ENCODE measurements at places on chromosomes 3 and 15.

DNA sequence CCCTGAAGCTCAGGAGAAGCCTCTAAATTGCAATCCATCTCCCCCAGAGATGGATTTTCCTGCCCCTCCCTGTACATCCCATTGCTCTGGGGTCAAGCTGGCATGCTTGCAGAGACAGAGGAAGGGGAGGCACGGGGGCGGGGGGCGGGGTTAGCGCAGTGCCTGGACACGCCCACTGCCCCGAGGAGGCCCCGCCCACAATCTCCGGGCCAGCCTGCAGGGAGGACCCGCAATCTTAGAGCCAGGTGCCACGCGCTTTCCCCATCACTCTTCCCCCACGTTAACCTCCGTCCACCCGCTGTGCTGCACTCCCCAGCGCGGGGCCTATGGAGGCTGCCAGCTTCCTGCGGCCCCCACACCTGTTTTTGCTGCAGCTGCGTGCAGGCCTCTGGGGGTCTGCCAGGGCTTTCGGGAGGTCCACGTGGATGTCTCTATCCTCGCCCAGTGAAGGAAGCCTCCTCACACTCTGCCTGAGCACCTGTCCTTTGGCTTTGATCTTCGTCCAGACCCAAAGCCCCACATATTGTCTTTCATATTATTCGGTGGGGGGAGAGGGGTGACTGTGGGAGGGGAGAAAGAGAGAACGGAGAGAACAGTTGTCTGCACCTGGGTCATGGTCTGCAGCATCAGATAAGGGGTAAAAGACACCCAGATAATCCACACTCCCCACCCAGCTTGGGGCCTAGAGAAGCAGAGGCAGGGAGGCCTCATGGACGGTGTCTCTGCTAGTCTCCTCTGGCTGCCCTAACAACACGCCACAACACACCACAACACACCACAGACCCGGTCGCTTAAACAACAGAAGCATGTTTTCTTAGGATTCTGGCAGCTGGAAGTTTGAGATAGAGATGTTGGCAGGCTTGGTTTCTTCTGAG is 118.0 kb upstream of the MEF2A start:
- no peak for DNase-seq

- no peak for DNase-seq
Observed at GRCh38 chr15:67403428-67404154, 117.3 kb upstream of the C15orf61 start.

- DNase-seq: no peak
Observed at GRCh38 chr15:96043591-96044171, 286.8 kb upstream of the NR2F2 start.

DNA sequence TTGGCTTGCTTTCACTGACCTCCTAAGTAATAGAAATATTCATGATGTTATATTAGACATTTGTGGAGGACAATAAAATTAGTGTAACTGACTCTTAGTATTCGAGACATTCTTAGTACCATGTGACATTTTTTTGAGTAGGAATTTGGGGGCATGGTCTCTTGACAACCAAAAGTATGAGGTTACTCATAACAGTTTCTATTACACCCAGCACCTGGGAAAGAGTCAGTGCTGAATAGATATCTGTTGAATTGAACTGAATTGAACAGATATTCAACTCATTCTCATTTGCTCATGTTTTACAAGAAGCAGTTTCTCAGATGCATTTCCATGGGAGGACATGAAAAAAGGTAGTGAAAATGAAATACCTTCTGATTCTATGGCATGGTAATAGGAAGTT is 84.4 kb downstream of the CMSS1 start:
- DNase-seq: no peak

GRCh38 chr3:58164906-58165821 is 45.6 kb downstream of the DNASE1L3 start:
- no peak for DNase-seq

DNA sequence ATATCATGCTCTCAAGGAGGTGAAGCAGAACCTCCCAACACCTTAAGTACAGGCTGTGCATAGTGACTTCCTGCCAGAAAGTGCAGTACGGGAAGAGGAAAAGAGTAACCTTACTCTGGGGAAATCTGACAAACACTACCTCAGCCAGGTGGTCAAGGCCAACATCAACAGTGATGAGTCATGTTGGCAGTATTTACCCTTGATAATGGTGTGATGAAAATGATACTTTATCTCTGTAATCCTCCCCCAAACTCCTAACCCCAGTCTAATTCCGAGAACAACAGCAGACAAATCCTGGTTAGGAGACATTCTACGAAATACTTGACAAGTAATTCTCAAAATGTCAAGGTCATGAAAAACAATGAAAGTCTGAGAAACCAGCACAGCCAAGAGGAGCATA is 26.5 kb downstream of the ANKDD1A start:
- DNase-seq: no peak

- no peak for DNase-seq
Observed at GRCh38 chr15:68638953-68639515, 60.2 kb downstream of the CORO2B start.

DNA sequence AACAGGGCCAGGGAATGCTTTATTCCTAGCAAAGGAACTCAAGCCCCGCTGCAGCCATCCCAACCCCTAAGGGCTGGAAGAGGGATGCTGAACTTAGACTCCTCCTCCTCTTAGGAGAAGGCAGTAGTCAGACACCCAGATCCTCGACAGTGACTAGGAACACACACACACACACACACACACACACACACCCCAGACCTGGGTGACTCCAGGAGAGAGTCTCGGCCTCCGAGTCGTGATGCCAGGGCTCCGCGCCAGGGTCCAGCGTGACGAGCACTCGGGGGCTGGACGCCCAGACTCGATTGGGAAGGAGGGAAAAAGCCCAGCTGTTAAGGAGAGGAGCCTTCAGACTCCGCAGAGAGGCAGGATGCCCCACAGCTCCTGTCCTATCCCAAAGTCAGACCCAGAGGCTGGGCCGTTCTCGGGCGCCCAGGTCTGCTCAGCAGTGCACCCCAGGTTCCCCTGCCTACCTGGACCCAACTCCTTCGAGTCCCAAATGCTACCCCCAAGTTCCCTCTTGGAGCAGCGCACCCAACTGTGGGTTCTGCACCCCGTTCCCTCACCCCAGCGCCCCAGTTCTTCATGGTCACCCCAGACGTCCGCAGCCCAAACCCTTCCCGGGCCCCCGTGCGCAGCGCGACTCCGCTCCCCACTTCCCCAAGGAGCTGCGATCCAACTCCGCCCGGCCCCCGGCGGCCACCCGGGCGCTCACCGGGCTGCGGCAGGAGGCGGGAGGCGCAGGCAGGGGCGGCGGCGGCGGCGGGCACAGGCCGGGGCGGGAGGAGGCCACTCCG is 421 bp downstream of the BMF start:
- no peak for DNase-seq

GRCh38 chr3:126431103-126431534 is 36.4 kb downstream of the CFAP100 start:
- no peak for DNase-seq

DNA sequence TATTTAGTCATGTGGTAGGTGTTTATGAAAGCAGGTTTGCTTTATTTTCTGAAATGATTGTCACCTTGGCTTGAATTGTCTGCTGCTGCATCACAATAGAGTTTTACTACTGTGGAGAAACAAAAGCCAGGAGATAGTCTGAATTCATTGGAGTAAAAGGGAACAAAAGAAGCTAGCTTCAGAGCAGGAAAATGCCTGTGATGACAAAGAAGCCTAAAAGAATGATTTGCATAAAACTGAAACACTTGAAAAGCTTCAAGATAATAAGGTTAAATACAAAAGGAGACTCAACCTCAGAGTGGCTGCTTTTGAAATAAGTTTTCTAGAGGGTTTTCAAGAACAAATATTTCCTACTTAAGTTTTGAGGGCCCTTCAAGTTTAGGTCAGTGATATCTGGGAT is 138.3 kb downstream of the PTPRG start:
- DNase-seq: no peak

DNA sequence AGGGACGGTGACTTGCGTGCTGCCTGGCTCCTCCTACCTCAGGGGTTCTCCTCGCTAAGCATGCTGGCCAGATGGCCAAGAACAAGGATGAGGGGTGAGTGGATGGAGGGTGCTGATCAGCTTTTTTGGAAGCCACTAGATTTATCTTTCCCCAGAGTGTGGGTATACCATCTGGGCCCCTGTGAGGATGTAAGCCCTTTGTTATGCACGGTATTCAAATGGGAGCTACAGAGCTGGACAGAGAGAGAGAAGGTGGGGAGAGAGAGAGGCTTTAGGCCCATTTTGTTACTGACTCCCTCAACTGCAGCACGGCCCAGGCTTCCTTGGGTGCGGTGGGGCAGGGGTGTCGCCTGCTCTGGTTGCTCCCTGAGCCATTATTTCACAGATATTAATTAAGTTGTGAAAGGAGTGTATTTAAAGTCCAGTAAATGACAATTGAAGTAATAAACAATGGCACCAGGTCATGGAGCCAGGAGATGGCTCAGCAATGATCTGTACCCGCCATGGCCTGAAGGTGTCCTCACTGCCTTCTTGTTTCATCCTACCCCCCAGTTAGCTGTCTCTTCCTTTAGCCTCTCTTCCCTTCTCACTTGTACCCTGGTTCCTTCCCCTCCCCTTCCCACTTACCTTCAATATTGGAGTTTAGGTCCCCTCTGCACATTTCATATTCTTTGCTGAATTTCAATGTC is 158.0 kb downstream of the CLSTN2 start:
- DNase-seq: no peak
